ENCODE measurements at places on chromosomes 2 and 18.

DNA sequence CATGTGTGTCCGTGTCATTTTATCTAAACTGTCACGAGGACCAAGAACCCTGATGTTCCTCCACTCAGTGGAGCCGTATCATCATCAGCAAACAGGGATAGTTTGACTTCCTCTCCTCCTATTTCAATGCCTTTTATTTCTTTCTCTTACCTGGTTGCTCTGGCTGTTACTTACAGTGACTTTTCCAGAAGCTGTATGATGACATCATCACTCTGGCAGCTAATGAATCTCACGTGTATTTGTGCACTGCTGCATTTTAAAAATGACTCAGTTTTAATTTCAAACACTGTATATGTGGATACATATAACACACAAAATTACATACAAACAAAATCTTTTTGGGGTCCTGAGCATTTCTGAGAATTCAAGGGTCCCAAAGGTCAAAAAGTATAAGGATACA, 481.4 kb downstream of the CDH2 start:
- DNase-seq, result no peak

DNA sequence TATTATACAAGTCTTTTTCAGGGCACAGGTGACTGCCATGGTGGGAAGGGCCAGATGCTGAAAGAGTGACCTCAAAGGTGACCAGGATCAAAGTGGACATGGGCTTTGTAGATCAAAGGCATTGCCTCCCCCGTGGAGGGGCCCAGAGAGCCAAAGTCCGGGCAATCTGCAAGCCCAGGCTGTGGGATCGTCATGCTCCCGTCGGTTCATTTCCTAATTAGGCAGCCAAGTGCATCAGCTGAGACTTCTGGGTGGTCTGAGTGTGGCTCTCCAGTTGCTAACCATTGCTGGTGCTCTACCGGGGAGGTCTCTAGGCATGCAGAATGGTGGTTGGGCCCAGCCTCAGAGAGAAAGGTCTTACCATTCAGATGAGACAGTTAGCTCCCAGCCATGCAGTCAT, 61.6 kb downstream of the TRIB2 start:
- no peak for DNase-seq

GRCh38 chr2:124353656-124354055, 328.6 kb downstream of the CNTNAP5 start:
- no peak for DNase-seq

- DNase-seq, result no peak
Measured at GRCh38 chr18:27860011-27860410, 316.9 kb downstream of the CDH2 start.

DNA sequence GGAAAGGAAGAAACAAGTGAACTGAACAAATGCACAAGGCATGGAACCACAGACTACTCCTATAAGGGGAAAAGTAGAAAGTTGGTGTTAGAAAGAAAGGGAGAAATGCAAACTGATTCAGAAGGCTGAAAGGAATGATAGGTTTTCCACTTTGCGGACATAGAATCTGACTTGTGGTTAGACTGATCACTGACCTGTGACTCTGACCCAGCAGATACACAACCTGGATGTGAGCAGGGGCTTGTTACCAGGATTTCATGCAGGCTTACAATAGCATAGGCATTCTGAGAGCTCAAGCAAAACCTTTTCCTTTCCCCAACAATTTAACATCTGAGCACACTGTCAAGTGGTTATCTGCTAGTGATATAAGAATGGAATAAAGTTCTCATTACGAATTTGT, 237.0 kb upstream of the CDH20 start:
- no peak for DNase-seq

DNA sequence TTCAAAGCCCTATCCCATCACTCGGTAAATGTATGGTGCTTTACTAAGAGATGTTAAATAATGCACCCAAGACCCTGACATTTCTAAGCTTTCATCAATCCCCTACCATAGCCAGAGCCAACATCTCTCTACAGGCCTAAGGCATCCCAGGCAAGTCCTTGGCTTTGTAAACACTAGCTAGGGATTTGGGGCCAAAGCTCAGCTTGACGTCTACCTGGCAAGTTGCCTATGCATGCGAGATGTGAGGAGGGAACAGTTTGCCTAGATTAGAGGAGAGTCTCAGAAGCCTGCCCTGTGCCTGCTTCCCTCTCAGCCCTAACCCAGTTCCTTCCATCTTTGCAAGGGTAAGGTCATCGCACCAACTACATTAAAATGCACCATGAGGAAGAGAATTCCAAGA, 221.5 kb upstream of the NCKAP5 start:
- no peak for DNase-seq

DNA sequence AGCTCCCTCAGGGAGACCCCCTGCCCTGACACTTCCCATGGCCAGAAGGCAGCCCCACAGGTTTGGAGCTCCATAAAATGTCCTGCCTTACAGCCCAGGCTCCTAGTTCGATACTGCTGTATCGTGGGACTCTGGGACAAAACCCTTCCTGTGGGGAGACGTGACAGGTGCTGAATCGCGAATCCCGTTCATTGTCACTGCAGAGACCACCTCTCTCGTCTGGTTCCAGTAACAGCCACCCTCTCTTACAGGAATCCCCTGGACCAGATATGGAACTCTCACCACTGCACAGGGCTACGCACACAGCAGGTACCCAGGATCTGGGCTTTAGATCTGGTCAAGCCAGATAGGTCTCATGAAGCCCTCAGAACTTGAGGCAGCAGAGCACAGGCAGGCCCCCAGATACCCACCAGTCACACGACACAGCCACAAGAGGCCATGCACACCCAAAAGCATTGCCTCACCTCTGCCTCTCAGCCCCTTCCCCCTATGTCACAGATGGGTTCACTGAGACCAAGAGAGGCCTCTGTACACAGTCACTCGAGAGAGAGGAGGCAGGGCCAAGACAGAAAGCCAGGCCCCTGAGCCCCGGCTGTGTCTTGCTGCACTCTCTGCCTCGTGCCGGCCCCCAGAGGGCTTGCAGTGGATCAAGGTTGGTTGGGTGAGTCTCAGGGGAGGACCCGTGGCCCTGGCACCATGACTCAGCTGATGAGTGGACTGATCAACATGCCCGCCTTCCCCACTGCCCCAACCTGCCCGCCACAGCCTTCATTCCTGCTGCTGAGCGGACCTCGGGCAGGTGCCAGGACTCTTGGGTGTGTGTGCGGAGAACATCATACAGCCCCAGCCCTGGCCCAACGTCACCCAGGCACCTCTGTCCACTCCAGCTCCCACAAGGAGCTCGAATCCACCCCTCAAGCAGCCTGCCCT, 7.6 kb downstream of the SDC1 start:
- no peak for DNase-seq

GRCh38 chr2:128179461-128179755, 88.4 kb downstream of the UGGT1 start:
- DNase-seq, result no peak

DNA sequence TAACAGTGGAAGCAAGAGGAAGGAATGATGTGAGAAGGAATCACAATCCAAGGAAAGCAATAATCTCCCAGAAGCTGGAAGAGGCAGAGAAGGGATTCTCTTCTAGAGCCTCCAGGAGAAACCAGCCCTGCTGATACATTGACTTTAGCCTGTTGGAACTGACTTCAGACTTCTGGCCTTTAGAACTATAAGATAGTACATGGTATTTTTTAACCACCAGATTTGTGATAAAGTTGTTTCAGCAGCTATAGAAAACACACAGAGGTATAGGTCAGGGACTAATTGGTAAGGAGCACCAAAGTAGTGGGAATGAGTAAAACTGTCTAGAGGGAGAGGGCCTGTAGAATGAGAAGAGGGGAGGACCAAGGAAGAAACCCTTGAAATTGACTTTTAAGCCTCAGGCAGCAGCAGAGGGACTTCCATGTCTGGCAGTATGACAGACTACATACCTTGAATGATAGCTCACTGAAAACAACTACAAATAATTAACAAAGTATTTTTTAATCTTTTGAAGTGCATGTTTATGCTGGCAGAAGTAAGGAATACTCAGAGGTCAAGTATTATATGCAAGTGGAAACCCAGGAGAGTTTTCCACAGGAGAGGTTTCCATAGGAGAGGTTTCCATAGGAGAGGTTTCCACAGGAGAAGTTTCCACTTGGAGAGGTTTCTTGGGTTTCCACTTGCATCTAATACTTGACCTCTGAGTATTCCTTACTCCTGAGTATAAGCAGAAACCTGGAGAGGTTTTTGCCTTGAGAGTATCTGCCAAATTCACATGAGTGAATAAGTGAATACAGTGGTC, 33.8 kb upstream of the TMEM17 start:
- DNase-seq, result no peak

DNA sequence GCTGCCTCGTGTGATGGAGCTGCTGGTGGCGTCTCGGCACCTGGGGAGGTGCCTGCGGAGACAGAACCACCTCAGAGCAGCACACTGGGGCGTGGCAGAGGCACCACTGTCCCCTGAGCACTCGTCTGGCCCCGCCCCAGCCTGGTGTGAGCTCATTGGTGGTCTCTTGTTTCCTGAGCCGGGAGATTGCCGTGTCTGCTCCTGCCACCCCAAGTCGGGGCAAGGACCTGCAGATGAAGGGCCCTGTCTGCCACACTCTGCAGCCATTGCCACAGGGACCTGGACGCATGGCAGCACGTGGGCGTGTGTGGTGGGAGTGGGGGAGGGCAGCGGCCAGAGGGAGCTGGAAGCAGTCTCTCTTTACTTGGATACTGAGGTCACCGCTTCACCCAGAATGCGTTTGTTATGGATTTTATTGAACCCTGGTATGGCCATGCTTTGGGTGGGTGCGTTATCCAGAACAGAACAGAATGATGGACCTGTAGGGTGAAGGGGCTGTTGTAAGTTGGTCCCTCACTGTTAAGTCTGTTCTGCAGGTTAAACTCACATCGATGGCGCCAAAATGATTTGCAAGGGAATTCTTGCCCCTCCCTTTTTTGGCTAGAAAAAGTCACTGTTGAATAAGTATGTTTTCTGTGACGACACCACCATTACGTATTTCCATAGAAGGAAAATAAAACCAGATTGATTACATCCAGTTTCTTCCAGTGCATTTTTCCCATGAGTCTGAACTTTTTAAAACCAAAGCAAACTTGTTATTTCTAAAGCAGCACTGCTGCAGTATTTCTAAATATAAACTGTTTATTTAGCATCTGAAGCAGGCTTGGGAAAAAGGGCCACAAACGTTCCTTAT, 92.0 kb downstream of the USP40 start:
- no peak for DNase-seq

- no peak for DNase-seq
Measured at GRCh38 chr2:9752441-9753275, 90.6 kb upstream of the TAF1B start.

GRCh38 chr2:132757676-132758075, 87.7 kb upstream of the LYPD1 start:
- DNase-seq, result no peak

DNA sequence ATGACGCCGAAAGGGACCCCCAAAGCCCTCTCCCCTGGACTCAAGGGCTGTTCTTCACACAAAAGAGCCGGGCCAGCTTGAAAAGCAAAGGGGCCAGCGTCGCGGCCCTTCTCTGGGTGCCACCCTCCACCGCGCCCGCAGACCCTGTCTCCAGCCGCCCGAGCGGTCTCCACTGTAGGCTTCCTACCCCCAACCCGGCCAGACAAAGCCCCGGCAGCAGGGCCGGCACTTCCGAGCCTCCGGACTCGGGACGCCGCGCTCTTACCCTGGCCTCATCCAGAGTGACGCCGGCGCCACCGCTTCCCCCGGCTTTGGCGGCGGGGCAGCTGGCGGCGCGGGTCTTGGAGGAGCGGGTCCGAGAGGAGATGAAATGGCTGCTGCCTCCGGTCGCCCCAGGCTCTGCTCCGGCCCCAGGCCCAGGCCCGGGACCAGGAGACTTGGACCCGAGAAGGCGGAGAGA, 603 bp downstream of the ATAD2B start:
- peak; percentile 33 for DNase-seq

Measured in hematopoietic multipotent progenitor cell treated with erythropoietin and hydrocortisone succinate and interleukin-3 and kit ligand, for 15 days (in vitro differentiated cells).